Glutamatergic neuron (in vitro differentiated cells): ENCODE measurements at places on chromosomes 6 and 20.
A peak's percentile ranks its signal among the peaks of the same experiment; 100 is the strongest.

DNA sequence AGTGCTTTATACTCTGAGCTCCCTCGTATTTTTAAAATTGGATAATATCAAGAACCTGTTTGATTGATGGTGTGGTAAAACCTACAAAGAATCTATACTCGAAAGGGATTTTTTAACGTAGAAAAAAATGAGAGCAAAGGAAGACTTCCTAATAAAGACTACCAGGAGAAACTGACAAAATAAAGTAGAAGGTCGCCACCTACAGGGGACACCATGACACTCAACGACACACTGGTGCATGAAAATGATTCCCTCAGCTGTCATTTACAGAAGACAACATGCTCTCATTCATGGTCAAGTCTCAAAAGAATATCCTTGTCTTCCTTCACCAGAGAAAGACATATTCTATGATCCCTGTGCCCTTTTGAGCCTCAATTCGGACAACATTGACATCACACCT lies 10.1 kb upstream of the NHSL1 start:
- peak; percentile 44 for DNase-seq

DNA sequence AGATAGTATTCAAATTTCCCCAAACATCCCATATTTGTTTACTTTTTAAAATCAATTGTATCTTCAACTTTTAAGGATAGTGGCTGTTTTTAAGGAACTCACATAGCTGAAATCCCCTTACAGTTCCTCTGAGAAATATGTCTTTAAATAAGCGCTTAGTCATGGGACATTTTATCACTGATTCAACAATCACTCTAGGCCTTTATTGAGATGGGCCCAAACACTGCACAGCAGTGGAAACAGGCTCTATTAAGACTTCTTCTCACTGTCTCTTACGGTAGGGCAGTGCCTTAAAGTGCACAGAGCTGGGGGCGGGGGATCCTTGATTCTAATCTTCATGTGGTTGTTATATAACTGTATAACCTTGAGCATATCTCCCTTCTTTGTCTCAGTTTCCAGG lies 59.8 kb upstream of the RREB1 start:
- DNase-seq, result no peak

GRCh38 chr6:46555129-46555528 lies 63.9 kb upstream of the RCAN2 start:
- DNase-seq, result peak; percentile 39

- peak; percentile 68 for DNase-seq
These were observed 777.5 kb upstream of the EPHA7 start for GRCh38 chr6:94196891-94197290.

GRCh38 chr6:121008553-121008952 lies 325.7 kb downstream of the TBC1D32 start:
- no peak for DNase-seq

- DNase-seq, result no peak
These were observed 35.5 kb upstream of the TSHZ2 start for GRCh38 chr20:52936351-52937340.

DNA sequence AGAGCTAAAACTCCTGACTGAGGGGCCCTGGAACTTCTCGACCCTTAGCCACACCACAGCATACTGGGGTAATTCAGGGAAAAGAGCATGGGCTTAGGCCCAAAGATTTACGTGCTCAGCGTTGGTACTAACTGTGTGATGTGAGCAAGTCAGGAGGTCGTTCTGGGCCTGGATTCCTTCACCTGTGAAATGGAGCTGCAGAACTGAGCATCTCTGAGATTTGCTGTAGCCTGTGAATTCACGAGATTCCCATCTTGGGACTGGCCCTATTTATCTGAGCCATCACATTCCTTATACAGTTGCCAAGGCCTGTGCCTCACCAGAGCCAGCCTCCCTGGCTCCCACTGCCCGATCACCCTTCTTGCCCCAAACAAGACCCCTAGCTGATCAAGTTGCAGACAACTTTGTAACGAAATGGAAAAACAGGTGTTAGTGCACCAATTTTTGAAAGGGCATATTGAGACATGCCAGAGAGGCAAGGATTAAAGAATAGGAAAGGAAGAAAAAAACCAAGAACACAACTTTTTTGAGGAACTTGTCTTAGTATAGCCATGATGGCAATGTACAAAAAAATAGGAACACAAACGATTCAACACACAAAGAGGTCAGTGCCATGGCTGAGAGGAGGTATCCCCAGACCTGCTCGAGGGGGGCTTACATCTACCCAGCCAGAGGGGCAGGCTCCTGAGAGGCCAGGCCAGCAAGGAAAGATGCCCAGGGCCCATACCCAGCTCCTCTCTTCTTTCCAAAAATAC lies 323.0 kb upstream of the JARID2 start:
- no peak for DNase-seq

DNA sequence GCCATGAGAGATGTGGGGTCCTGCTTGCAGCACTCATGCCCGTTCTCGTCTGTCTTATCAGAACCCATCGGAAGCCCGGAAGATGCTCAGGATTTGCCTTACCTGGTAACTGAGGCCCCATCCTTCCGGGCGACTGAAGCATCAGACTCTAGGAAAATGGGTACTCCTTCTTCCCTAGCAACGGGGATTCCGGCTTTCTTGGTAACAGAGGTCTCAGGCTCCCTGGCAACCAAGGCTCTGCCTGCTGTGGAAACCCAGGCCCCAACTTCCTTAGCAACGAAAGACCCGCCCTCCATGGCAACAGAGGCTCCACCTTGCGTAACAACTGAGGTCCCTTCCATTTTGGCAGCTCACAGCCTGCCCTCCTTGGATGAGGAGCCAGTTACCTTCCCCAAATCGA lies 8.3 kb downstream of the PI16 start:
- peak; percentile 55 for DNase-seq

DNA sequence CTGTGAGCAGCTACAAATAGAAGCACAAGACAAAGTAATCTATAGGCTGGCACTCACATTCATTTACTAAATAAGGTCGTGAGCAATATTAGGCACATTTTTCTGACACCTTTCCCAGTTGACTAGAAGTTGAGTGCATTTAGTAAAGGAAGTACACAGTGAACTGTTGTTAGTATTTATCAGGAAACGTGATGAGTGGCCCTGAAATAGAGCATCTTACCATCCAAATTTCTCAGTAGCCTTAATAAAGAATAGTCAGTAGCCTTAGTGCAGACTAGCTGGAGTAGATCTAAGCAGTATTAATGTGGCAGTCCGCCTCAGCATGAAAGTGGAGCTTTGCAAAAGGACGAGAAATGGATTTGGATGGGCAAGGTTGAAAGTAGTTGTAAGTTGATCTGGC lies 205.5 kb upstream of the QKI start:
- DNase-seq, result no peak

GRCh38 chr6:156449569-156449968 lies 327.6 kb upstream of the ARID1B start:
- no peak for DNase-seq
